ENCODE measurements at places on chromosomes 7 and 10.

GRCh38 chr10:34786464-34786863, 28.6 kb downstream of the PARD3 start:
- DNase-seq = no peak

DNA sequence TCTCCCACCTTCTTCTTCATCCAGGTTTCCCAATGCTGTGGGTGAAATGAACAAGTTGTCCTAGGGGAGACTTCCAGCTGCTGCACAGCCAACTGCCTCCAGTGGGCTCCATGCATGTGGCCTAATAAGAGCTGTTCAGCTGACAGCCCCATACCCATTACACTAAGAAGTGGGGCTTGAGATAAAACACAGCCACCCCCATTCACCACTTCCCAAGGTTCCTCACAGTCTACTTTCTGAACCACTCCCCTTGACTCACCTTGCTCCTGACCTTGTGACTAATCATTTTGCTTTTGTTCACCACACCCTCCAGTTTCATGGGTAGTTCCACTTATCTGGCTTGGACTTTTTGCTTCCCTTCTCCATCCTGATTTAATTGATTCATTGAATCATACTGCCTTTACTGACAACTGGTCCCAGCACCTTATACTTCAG, 119.3 kb downstream of the CABCOCO1 start:
- no peak for DNase-seq

DNA sequence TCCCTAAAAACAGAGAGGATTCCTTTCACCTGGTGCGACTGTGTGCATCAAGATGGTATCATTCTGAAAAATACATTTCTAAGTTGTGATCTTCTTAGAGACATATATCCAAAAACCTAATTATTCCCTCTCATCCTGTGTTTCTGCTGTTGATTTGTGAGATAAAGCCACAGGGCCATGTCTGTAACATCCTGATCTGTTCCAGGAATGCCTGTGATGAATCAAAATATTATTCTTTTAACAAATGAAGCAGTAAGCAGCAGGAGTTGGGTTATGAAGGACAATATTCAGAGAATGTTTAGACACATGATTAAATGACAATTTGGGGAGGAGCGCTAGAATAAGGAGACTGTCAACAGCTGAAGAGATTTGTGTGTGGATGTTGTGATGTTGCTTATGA, 731.4 kb downstream of the KCNMA1 start:
- DNase-seq = no peak

DNA sequence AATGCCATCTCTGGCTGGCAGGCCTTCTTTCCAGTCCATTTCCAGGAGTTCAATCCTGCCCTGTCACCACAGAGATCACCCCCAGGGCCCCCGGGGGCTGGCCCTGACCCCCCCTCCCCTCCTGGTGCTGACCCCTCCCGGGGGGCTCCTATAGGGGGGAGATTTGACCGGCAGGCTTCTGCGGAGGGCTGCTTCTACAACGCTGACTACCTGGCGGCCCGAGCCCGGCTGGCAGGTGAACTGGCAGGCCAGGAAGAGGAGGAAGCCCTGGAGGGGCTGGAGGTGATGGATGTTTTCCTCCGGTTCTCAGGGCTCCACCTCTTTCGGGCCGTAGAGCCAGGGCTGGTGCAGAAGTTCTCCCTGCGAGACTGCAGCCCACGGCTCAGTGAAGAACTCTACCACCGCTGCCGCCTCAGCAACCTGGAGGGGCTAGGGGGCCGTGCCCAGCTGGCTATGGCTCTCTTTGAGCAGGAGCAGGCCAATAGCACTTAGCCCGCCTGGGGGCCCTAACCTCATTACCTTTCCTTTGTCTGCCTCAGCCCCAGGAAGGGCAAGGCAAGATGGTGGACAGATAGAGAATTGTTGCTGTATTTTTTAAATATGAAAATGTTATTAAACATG, 6.0 kb downstream of the CHPF2 start:
- no peak for DNase-seq

DNA sequence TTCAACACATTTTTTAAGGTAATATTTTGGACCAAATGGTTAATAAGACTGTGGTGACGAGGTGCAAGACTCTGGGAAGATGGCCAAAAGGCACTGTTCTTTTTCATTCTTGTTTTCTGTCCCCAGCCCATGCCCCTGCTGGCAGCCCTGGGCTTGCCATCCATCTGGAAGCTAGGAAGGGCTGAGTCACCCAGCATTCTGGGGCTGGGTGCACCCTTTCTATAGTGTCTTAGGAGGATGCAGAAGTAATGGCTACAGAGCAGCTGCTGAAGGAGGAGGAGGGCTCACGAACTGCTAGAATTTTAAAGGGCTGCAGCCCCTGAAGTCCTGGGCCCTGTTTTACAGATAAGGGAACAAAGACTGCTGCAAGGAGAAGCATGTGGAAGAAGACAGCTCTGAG, 42.8 kb upstream of the ZNF32 start:
- DNase-seq = no peak

DNA sequence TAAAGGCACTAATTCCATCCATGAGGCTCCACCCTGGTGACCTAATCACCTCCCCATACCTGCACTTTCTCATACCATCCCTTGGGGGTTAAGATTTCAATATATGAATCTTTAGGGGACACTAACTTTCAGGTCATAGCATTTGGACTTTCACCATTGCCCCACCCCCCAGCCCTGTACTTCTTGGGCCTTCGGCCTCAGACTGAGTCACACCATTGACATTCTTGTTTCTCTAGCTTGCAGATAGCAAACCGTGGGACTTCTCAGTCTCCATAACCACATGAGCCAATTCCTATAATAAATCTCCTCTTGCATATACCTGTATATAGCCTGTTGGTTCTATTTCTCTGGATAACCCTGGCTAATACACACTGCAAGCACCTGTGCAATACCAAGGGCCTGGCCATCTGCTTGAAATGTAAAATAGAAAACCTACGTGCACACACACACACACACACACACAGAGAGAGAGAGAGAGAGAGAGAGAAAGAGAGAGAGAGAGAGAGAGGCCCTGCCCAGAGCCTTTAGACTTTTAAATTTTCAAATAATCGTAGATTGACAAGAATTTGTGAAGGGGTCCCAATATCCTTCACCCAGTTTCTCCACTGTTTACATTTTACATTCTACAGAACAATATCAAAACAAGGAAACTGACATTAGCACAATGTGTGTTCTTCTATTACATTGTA, 25.3 kb downstream of the ANXA8 start:
- no peak for DNase-seq

DNA sequence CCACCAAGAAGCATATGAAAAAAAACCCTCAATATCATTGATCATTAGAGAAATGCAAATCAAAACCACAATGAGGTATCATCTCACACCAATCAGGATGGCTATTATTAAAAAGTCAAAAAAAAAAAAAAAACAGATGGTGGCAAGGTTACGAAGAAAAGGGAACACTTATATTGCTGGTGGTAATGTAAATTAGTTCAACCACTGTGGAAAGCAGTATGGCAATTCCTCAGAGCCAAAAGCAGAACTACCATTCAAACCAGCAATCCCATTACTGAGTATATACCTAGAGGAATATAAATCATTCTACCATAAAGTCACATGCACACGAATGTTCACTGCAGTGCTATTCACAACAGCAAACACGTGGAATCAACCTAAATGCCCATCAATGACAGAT, 46.0 kb downstream of the CNOT4 start:
- no peak for DNase-seq

DNA sequence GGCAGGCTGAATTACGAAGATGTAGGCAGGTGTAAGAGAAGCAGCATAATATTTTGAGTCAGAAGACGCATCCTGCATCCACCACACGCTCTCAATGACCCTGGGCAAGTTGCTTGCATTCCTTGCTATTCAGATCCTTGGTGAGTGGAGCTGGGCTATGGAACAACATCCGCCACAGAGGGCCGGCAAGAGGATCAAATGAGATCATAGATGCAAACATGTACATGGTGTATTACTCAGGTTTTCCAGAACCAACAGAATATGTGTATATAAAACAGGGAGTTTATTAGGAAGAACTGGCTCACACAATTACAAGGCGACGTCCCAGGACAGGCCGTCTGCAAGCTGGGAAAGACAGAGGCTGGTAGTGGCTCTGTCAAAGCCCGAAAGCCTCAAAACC, 51.5 kb downstream of the ADAM12 start:
- no peak for DNase-seq

- DNase-seq = no peak
Observed at GRCh38 chr10:6130848-6131470, 42.1 kb downstream of the RBM17 start.

DNA sequence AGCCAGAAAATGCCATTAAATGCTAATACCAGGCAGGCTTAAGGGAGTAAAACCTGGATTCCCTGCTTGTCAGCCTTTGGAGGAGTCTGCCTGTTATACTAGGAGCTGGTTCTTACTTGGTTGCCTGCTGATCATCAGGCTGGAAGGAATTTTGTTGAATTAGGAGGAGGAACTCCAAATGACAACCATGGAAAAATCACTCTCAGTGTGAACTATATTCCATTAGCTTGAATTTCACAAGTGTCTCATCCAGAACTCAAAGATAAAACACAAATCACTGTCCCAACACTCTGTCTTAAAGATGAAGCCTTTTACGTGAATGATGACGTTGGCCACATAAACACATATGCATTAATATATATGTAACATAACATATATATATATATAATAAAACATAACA, 238.9 kb upstream of the PLXDC2 start:
- no peak for DNase-seq

GRCh38 chr7:1170741-1171501, 10.9 kb upstream of the ZFAND2A start:
- no peak for DNase-seq

Measured in KG1 (cell line).